ENCODE measurements at places on chromosomes 6 and 20.

GRCh38 chr6:56889492-56889891 is 65.4 kb upstream of the BEND6 start:
- DNase-seq: no peak

- DNase-seq: no peak
These were observed 86.8 kb downstream of the HAO1 start for GRCh38 chr20:7853493-7853892.

DNA sequence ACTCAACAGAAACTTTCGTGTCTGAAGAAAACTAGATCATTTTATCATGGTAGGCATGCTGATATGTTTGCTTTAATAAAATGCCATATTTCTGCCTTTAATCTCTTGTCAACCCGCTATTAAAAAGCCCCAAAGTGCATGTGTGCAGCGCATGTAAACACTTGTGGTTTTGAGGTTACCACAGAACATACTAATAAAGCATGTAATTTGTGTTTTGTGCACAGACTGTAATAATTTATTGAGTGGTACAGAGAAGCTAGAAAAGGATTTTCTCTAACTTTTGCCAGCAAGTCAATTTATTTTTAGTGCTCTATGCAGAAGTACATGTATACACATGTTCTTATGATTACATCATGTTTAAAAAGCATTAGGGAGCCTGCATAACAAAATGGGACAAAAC is 349.9 kb upstream of the SLC35B3 start:
- no peak for DNase-seq

- no peak for DNase-seq
These were observed 9.9 kb upstream of the CDK5RAP1 start for GRCh38 chr20:33411242-33411641.

- DNase-seq: no peak
These were observed 110.1 kb upstream of the HDAC2 start for GRCh38 chr6:114080891-114081510.

DNA sequence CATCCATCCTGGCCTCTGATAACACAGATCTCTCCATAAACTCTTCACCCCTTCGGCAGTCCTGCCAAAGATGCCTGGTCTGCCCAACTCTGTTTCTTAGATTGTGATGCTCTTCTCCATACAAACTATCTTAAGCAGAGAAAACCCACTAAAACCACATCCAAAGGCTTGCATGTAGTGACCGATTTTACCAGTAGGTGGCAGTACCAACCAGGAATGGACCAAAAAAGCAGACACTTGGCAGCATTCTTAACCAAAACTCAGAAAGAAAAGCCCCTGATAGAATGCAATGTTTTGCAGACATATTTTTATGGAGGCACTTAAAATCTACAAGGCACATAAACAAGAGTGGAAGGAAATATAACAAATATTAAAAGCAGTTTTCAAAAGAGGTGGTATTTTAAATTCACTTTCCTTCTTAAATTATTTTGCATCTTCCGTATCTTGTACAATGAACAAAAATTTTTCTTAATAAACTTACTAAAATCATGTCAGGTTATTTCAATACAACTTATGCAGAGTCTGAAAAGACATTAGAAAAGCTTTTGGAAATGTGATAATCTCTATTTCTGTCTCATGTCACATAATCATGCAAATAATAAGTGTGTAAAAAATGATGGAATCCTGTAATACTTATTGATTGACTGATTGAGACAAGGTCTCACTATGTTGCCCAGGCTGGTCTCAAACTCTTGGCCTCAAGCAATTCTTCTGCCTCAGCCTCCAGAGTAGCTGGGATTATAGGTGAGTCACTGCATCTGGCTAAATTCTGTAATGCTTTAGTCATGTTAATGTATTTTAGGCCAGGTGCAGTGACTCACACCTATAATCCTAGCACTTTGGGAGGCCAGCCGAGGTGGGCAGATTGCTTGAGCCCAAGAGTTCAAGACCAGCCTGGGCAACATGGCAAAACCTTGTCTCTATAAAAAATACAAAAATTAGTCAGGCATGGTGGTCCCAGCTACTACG is 29.4 kb downstream of the LRP11 start:
- peak; percentile 67 for DNase-seq

DNA sequence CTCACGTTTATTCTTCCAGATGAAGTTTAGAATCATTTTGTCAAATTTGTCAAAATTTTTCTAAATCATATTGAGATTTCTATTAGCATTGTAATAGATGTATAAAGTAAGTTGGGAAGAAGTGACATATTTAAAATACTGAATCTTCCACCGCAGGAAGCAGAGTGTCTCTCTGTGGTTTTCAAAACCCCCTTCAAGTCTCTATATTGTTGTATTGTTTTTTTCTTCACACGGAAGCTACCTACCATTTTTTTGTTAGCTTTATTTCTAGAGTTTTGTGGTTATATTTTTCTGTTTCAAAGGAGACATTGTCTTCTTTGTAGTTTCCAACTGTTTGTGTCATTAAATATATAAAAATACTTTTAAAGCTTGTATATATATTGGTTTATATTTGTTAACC is 188.6 kb downstream of the ZDHHC14 start:
- no peak for DNase-seq

- DNase-seq: no peak
These were observed 59.0 kb upstream of the RNF146 start for GRCh38 chr6:127207591-127208120.

DNA sequence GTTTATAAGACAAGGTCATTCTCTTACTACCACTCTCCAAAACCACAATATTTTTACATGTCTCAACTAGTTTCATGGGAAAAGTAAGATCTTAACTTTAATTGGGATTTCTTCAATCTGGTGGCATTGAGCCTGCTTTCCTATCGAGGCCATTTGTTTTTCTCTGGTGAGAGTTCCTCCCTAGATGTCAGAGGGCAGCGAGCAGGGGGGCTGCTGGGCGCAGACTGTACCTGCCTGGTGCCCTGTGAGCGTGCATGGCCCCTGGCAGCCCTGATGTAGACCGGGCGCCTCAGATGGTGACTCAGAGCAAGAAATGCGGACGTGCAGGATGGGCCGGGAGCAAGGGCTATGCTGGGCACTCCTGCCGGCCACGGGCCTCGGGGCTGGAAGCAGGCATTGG is 27.2 kb downstream of the ERMARD start:
- DNase-seq: no peak
